Activated CD4-positive, alpha-beta T cell treated with anti-CD3 and anti-CD28 coated beads for 36 hours (primary cell): ENCODE measurements at places on chromosomes 11 and 22. TPM values are rescaled to one million over a fixed set of nuclear protein-coding genes. Genes with fewer than 3 reads are reported as not detected.
A peak's percentile ranks its signal among the peaks of the same experiment; 100 is the strongest.

BTG4 gene
- total RNA-seq: not detected

DNA sequence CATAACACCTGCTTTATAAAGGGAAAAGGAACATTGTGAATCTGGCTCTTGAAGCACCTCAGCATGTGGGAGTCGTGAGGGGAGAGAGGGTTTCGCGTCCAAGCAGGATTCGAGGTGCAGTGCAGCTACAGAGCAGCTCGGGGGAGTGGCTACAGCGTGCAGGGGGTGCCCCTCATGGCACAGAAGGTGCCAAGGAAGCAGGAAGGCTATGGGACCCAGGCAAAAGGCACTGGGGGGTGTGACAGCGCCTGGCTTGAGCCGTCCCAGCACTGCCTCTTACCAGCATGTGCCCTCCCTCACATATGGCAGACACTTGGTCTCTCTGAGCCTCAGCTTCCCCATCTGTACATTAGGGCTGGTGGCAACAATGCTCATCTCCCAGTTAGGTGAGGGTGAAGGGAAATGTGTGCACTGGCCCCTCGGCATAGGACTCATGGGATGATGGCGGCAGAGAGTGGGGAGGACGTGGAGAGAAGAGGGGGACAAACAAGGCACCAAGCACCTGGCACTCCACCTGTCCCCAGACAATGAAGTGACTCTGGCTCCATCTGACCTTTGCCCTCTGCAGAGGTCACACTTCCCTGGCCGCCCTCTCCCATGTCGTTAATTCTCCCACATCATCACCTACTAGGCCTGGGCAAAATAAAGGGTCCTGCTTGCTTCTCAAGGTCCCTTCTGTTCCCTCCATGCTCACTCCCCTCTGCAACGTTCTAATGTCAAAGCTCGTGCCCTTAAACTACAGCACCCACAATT lies 10.4 kb downstream of the TNKS1BP1 start:
- DNase-seq: no peak
- H3K4me1 ChIP-seq: peaks cover 7% of the 10 kb centered on the region
- no peak overlapping the region for H3K4me3 ChIP-seq
- no peak overlapping the region for H3K27ac ChIP-seq

DNA sequence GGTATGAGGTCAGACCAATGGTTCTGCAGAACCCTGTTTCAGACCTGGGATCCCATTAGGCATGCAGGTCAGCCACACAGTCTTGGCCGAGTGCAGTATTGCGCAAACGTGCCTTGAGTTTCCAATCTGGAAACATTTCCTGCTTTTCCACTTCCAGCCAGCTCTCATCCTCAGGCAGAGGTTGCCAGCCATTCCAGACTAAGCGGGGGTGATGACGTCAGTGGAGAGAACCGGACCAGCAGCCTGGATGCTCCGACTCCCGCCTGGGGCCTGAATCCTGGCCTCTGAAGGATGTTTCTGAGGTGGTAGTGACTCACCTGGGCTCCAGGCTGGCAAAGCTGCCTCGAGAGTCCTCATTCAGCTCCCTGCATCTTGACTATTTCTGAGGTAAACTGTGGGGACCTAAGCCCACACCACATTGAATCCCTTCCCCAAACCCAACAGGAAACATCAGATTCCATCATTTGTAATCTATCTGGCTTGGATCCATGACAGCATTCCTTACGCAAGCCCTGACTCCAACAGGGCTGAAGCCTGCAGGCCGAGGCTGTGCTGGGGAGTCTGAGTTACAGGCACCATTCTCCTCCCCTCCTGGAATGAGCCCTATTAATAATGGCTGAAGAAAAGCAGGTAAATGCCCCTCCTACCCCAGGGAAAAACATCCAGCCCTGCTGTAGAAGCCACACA lies 83.0 kb downstream of the ABTB2 start:
- H3K27me3 ChIP-seq: peaks cover 1% of the 10 kb centered on the region
- DNase-seq: no peak
- no peak overlapping the region for H3K4me3 ChIP-seq

GRCh38 chr22:46791201-46791731 lies 28.8 kb downstream of the TBC1D22A start:
- DNase-seq: peak; percentile 88
- H3K4me3 ChIP-seq: peak overlapping the region; percentile 73
- peaks cover 24% of the 10 kb centered on the region for H3K36me3 ChIP-seq
- H3K27me3 ChIP-seq: no peaks in the 10 kb centered on the region
- H3K27ac ChIP-seq: peak overlapping the region; percentile 96

- no peak overlapping the region for H3K27ac ChIP-seq
- H3K4me3 ChIP-seq: no peak overlapping the region
- no peaks in the 10 kb centered on the region for H3K27me3 ChIP-seq
Observed at GRCh38 chr22:38069372-38070249, 12.4 kb downstream of the PICK1 start.
